ENCODE measurements at places on chromosomes 6 and 20.

DNA sequence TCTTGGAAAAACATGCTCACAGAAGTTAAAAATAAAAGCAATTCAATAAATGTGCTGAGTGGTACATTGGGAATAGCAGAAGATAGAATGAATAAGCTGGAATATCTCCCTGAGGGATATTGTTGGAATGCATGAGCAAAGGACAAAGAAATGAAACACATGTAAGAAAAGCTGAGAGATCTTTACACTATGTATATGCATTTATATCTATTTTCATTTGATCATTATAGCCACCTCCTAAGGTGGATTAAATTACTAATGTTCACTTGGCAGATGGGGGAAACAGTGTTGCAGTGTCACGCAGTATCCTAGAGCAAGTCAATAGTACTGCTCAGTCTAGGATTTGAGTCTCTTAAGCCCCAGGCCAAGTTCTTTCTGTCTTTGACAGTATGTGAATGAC, 542.0 kb upstream of the MARCKS start:
- no peak for DNase-seq

DNA sequence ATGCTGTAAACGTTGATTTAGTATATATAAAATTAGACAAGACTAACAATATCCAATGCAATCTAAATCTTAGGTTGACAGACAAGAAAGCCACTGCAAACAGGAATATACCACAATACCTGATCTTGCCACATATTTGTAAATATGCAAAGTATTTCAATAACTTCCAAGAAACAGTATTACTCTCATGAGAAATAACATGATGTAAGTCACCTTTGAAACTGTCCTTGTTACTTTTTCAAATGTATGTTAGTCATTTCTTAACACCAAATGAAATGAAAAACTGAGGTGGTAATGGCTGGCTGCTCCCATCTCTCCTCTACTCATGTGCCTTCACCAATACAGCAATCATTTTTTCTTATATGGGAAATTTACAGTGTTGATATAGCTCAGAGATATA, 118.7 kb downstream of the ATG5 start:
- no peak for DNase-seq

- no peak for DNase-seq
These were observed 243.3 kb downstream of the ADGRG6 start for GRCh38 chr6:142545147-142545546.

DNA sequence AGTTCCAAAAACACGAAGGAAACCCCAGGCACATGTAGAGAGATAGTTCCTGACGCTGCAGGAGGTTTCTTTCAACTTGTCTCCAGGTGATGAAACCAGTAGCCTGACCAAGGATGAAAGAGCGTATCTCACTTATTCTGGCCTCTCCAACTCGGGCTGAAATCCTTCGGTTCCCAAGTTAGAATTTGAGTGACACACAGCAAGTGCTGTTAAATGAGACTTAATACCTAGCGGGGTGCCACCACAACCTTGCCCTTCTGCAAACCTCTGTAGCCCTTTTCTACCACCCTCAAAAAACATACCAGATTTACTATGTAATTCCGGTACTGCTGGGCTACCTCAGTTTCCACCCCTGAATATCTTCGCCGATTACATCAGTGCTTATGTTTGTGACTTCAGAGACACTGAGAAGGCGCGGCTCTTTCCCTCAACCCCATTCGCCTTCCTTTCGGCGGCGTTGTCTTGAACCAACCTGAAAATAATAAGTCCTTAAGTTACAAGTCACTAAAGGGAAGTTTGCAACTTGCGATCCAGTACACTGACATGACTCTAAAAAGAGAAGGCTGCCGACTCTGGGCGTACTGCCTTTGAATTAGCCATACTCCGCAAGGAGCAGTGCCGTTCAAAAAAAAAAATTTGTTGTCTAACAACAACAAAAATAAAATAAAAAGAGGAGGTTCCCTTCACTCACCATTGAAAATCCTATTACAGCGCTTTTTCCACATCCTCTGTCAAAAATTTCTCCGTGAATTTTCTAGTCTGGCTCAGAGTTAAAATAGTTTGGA, 194.9 kb upstream of the ZNF184 start:
- DNase-seq, result peak; percentile 51

DNA sequence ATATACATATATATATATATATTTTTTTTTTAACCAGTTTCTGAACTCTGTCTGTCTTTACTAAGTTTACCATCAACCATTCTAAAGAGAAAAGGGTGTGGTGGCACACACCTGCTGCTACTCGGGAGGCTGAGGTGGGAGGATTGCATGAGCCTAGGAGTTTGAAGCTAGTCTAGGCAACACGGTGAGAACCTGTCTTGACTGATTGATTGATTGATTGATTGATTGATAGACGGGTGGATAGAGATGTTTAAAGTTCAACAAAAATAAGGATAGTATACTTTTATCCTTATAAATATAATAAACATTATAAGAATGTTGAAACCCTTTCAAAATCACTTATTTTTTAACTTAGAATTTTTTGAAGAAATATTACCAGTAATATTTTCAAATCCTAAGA, 30.2 kb downstream of the CEP57L1 start:
- DNase-seq, result no peak

DNA sequence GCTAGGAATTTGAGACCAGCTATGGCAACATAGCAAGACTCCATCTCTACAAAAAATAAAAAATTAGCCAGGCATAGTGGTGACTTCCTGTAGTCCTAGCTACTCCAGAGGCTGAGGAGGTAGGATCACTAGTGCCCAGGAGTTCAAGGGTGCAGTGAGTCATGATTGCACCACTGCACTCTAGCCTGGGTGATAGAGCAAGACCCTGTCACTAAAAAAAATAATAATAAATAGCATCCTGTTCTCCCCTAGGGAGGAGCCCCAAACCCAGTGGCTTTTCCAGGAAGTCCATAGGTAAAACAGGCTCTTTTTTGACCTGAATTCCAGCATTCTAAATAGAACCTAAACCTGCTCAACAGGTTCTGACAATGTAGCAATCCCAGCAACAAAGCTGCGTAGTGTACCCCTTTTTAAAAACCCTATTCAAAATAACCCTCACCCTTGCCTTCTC, 192.0 kb downstream of the ALDH8A1 start:
- DNase-seq, result no peak

GRCh38 chr6:13700232-13700631, 11.4 kb downstream of the RANBP9 start:
- no peak for DNase-seq

DNA sequence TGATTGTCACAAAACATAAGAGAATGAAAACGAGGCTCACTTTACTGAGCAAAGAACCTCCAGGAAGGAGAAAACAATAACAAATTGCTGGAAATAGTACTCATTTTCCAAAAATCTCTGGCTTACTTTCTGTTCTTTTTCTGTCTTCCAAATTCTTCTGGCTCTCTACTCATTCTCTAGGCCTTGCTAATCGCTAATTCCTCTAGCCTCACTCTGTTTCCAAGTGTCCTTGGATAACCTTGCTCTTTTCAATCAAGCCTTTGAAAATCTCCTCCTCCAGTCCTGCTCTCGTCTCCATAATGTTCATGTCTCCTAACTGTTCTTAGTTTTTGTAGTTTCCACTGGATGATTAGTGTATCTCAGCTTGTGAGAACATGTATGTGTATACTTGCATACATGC, 96.2 kb upstream of the MAP7 start:
- DNase-seq, result no peak

- DNase-seq, result peak; percentile 9
These were observed 125.6 kb downstream of the FIG4 start for GRCh38 chr6:109816452-109817374.

GRCh38 chr6:109801794-109802193, 110.7 kb downstream of the FIG4 start:
- DNase-seq, result no peak

- DNase-seq, result peak; percentile 65
These were observed 18.7 kb downstream of the LEMD2 start for GRCh38 chr6:33770124-33770832.

DNA sequence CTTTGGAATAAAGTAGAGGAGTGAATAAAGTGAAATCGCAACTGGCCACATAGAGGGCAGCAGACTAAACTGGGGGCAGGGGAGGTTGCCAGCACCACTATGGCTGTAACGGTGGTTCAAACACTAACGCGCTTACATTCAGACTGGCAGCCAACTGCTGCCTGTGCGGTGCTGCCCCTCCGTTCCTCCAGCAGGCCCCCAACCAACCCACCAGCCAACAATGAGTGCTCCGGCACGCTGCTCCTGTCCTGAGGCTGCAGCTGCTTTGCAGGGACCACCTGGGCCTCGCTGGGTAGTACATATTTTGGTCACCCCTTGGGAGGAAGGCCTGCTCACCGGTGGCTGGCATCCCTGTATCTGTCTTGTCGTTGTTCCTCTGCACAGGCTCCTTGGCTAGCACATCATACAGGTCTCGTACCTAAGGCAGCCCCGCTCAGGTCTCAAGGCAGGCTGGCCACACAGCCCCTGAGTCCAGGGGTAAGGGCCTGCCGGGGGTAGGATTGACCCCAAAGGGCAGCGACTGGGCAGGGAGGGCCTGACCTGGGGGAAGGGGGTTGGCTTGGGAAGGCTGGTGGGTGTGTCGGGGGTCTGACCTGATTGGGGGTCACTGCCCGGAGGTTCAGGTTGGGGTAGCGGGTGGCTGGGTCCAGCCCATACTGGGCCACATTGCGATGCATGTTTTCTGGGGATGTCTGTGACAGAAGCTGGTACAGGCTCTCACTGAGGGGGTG, 6.3 kb downstream of the MICAL1 start:
- no peak for DNase-seq

DNA sequence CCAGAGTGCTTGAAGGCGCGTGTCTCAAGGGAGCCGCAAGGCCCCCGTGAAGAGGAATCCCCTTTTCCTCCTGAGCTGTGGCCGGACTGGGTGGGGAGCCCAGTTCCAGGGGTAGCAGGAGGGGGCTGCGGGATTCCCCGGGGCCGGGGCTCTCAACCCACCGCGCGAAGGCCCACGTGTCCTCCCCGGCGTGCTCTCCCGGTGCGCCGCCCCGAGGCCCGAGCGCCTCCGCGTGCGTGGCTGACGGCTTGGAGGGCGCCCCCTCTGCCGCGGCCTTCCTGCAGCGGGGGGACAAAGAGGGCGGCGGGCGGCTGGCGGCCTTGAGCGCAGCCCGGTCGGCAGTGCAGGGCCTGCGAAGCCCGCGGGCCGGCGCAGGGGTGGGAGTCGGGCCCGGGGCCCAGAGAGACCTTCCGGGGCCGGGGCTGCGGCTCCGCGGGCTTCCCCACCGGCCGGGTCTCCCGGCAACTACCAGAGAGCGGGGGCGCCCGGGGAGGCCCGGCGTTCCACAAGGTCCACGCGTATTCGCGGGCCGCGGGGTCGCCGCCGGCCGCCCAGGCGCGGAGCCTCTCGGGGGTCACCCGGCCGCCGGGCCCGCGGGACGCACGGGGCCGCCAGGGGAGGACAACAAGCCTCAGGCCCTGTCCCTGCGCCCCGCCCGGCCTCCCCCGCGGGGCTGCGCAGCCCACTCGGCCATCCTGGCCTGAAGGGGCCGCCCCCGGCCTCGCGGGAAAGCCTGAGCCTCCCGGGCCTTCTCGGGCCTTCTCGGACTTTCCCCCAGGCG, at the start of gene FAM217A:
TSS of gene FAM217A (minus strand) at position 447 of the 781 bp plus-strand sequence. CDS start 1,723 bp downstream, outside the sequence.
- DNase-seq, result peak; percentile 36

GRCh38 chr6:126185774-126186173, 154.1 kb upstream of the CENPW start:
- DNase-seq, result no peak

DNA sequence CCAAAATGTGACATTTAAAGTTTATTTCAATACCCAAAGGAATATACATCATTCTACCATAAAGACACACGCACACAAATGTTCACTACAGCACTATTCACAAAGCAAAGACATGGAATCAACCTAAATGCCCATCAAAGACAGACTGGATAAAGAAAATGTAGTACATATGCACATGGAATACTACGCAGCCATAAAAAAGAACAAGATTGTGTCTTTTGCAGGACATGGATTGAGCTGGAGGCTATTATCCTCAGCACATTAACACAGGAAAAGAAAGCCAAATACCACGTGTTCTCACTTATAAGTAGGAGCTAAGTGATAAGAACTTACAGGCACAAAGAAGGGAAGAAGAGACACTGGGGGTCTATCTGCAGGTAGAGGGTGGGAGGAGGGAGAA, 22.4 kb downstream of the ATP9A start:
- DNase-seq, result no peak

GRCh38 chr20:53917145-53918019, 153.0 kb downstream of the BCAS1 start:
- DNase-seq, result no peak

GRCh38 chr6:81997090-81997926, 244.8 kb upstream of the TENT5A start:
- DNase-seq, result no peak

- DNase-seq, result no peak
These were observed 62.4 kb downstream of the APCDD1L start for GRCh38 chr20:58452667-58453255.

- no peak for DNase-seq
These were observed 184.2 kb upstream of the SPTLC3 start for GRCh38 chr20:12824328-12825225.

DNA sequence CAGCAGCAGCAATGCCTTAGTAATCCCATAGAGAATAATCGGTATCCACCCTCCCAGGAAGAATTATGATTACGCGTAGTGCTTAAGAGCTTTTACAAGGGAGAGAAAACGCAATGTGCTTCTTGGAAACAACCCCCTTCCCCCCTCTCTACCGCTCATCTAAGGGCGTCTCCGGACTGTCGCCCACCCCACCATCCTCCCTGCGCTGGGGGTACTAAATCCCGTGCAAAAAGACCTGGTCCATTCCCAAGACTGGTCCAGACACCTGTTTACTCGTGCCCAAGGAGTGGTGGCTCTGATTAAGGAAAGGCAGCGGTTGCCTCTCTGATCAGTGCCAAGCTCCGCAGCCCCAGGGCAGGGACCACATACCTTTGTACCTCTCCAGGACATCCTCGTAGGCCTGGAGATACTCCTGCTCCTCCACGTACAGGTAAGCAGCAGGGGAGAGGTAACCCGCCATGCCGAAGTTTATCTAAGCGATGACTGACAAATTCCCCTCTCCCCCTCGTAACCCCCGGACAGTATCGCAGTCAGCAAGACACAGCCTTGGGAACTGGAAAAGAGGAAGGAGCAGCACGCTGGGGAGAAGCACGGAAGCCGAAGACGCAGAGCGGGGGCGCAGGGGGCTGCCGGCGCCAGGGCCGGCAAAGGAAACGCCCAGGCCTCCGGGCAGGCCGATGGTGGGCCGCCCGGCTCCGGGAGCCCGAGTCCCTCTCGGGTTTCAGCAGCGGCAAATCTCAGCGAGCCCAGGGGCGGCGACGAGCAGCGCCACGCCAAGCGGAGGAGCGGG, 112.0 kb upstream of the BEND6 start:
- DNase-seq, result peak; percentile 82

DNA sequence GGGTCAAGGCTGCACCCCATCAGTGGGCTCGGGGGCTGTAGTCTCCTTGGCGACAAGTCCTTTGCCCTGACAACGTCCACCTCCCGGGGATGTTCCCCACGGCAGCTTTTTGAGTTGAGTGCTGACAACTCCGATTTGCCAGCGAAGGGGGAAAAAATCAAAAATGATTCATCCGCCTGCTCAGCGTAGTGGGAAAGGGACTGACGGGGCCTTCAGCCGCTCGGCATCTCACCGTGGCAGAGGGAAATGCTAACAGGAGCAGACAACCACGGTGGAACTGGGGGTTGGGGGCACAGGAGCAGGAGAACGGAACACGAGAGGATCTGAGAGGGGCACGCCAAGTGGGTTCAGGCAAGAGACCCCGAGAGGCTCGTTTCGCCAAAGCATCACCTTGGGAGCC, 173.7 kb downstream of the TFAP2C start:
- DNase-seq, result no peak

- DNase-seq, result no peak
These were observed at the start of gene AVP for GRCh38 chr20:3084283-3084985. Gene AVP, minus strand, starts transcription at chr20:3084724. Its CDS starts 50 bp downstream, at chr20:3084674.

Data from retina (tissue), 1 donor.